ENCODE measurements at places on chromosomes 2 and 18. TPM values are rescaled to one million over a fixed set of nuclear protein-coding genes. Genes with fewer than 3 reads are reported as not detected.

- DNase-seq, result no peak
These were observed 45.4 kb downstream of the EXOC6B start for GRCh38 chr2:72780477-72780876.

GRCh38 chr2:220090050-220090449 lies 462.6 kb downstream of the SLC4A3 start:
- no peak for DNase-seq

Gene ANKRD30BL
- not detected for total RNA-seq

GRCh38 chr2:182890773-182891378 lies 24.4 kb upstream of the FRZB start:
- no peak for DNase-seq

- DNase-seq, result no peak
These were observed 75.8 kb downstream of the RTP5 start for GRCh38 chr2:241945311-241945710.

GRCh38 chr2:134782107-134782506 lies 56.3 kb upstream of the ACMSD start:
- DNase-seq, result no peak

- DNase-seq, result no peak
These were observed 42.9 kb downstream of the COA5 start for GRCh38 chr2:98565286-98565860.

All from activated CD4-positive, alpha-beta memory T cell treated with anti-CD3 and anti-CD28 coated beads for 36 hours (primary cell).